HAP-1 (cell line): ENCODE measurements at places on chromosomes 11 and 22.
A peak's percentile ranks its signal among the peaks of the same experiment; 100 is the strongest.

GRCh38 chr22:45911601-45912271, 65.2 kb downstream of the WNT7B start:
- no peak for DNase-seq

- no peak for DNase-seq
Observed at GRCh38 chr11:64339286-64339685, 718 bp upstream of the CCDC88B start.

DNA sequence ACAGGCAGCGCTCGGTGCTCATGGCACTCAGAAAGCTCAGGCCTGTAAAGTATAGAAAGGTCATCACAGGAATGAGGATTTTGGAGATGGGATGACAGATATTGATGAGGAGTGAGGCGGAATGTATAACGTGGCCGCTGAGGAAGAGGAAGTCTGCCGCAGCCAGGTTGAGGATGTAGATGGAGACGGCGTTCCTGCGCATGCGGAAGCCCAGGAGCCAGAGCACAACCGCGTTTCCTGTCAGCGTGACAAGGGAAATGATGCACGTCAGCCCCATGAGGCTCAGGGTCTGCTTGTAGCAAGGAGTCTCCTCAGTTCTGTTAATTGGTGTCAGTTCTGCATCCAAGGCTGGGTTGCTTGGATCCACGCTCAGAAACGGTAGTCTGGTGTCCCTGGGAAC, 33.1 kb upstream of the MRGPRX1 start:
- no peak for DNase-seq

- DNase-seq = no peak
Observed at GRCh38 chr22:20550851-20551744, 43.7 kb downstream of the MED15 start.

DNA sequence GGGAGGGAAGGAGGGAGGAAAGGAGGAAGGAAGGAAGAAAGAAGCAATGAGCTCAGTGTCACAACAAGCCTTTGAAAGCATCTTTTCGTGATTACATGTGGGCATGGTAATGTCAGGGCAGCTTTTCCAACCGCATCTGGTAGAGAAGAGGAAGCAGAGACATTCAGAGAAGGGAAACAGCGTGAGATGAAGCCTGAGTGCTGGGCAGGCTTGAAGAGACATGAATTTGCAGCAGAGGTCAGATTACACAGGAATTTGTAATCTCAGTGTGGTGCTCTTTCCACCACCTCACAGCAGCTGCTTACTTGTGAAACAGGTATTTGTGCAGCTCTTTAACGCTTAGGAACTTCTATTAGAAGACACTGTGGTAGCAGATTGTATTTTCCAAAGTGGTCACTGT, 289.5 kb upstream of the C11orf87 start:
- DNase-seq = no peak

GRCh38 chr11:69576069-69576782, 64.7 kb upstream of the CCND1 start:
- DNase-seq = no peak

DNA sequence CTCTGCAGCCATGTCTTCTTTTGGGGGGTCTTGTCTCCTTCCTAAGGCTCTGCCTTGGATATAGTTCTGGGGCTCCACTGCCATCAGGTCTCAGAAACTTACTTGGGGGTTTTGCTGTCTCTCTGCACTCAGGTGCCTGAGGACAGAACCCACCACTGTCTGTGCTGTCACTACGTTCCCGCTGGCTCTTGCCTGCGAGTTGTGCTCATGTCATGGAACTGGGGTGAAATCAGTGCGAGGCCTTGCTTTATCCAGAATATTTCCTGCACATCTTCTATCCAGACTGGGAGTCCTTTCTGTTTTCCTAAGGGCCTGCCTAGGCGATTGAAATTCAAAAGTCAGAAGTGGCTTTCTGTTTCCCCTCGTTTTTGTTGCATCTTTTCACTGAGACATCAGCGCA, 6.6 kb upstream of the USP2 start:
- DNase-seq = no peak

GRCh38 chr11:35911013-35911412, 32.8 kb upstream of the LDLRAD3 start:
- no peak for DNase-seq

GRCh38 chr11:45483416-45483815, 182.0 kb downstream of the CHST1 start:
- no peak for DNase-seq

DNA sequence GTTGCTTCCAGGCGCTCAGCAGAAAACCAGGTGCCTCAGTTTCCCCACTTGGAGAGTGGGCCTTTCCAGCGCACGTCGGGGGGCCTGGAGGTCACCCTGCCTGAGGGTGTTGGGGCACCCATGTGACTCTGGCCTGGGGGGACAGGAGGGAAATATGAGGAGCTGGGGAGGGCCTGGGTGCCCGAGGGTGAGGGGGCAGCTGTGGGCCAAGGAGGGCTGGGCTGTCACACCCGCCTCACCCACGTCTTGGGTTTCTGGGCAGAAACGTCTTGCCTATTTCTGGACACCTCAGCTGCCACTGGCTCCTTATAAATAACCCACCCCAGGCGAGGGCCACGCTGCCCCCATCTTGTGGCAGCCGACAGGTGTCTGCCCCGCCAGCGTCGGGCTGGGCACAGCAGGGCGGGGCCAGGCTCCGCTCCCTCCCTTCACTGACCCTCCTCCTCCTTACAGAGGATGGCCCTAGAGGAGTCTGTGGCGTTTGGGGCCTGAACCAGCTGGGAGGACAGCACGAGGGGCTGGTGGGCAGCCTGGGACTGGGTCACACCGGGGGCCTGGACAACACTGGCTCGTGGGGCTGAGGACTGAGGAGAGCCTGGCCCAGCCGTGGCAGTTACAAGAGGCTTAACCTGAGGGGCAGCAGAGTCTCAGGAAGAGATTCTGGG, 1.5 kb downstream of the TNNT3 start:
- DNase-seq = no peak

- DNase-seq = no peak
Observed at GRCh38 chr11:67538306-67538705, 15.1 kb upstream of the CABP2 start.

DNA sequence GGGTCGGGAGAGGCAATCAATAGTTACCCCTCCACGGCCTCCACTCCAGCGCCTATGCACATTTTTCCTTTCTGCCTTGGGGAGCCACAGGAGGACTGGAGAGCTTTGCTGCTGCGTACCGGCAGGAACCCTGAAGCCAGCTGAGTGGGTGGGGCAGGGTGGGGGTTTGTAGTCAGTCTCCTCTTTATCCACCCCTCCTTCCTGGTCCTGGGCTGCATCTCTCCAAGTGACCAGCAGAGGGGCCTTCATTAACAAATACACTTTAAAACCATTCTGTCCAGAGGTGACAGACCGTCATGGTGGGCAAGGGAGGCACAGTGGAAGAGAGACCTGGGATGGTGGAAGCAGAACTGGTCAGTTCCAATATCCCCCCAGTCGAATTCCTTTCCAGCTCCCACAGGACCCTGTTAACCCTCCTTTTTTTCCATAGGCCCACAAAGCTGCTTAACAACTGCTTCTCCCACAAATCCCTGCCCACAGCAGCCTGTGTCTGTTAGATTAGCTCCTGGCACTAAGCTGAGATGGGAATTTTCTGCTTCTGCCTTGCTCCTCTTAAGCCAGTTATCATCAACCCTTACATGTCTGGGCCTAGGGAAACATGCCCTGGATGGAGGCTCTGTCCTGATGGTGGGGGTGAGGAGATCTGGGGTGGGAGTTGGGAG, 3.9 kb upstream of the ABCG4 start:
- peak; percentile 87 for DNase-seq

DNA sequence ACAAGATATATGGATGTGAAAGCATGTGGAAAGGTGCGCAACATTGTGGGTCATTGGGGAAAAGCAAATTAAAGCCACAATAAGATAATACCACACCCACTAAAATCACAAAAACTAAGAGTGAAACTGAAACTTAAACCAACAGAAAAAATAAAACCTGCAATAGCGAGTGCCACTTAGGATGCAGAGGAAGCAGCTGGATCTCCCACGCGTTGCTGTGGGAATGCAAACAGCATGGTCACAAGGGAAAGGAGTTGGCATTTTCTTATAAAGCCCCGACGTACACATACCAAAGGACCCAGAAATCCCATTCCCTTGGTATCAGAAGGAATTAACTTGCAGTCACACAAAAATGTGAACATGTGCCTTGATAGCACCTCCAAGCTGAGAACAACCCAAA, 712.0 kb downstream of the TBC1D22A start:
- DNase-seq = no peak

- DNase-seq = no peak
Observed at GRCh38 chr11:103609117-103610066, 427.0 kb upstream of the DDI1 start.

DNA sequence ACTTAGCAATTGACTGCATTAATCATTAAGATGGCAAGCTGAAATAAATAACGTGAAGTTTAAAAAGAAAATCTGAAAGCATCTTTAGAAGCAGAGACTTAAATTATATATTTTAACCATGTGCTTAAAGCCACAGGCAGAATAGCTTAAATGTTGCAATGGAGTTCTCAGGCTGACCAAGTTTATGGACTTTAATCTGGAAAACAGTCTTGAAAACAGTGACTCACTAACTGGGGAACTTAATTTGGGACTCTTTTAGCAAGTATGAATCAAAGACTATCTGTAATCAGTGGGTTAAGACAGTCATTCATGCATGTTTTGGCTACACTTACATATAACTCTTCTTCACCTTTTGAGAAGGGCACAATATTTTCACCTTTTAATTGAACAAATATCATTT, 12.6 kb upstream of the GLYATL1 start:
- no peak for DNase-seq

DNA sequence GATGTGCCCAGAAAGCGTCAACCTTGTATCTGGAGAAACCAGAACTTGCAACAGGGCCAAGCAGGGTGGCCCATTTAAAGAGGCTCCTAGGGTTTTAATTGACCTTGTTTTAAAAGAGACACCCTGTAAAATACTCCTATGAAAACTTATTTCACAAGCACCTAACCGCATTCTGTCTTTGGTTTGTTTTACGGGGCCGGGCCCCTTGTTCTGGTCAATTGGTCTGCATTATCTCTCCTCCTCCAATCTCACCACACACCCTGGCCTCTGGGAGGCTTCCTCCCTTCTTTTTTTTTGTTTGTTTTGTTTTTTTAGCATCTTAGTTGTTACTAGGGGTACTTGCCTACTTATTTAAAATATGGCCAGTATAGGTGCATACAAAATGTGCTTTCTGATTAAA, 4.7 kb downstream of the EHF start:
- DNase-seq = no peak

DNA sequence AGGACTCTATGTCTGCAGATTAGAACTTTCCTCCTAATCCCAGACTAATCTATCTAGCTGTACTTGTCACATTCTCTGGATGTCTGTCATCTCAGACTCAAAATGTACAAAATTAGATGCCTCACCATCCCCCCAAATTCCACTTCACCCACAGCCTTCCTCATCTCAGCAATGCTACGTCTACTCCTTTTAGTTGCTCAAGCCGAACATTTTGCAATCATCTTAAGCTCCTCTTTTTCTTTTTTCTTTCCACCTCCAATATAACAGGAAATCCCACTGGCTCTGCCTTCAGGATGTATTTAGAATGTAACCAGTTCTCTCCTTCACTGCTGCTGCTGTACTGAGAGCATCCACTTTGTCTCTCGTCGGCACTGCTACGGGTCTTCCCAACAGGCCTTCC, 1091.8 kb downstream of the TBC1D22A start:
- no peak for DNase-seq

GRCh38 chr22:43152003-43152356, 621 bp downstream of the TSPO start:
- DNase-seq = no peak

DNA sequence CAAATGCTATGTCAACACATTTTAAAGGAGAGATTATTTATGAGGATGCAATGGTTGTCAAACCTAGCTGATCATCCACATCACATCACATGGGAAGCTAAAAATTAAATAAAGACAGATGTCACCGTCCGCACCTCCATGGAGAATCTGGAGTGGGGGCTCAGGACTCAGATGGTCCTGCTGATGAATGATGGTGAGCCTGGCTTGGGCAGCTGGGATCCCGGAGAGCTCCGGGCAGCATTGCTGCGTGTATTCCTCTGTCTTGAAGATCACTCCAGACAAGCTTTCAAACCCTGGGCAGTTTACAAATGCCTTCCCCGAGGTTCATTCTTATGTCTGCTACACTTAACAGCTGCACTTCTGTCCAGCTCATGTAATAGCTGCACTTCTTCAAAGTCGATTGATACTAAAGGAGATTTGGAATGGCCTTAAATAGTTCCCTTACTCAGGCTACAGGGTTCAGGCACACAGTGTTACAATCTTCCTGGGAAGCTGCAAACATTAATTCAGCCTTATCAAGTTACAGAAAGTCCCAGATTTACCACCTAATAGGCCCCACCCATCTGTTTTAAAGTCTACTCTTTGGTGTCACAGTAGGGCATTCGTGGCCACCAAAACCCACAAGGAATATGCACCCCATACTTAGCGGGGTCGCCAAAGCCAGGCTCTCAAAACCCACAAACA, 34.7 kb upstream of the CSNK2A3 start:
- no peak for DNase-seq

GRCh38 chr22:28435982-28436381, 243.7 kb downstream of the TTC28 start:
- no peak for DNase-seq

GRCh38 chr11:68508425-68508824, 47.9 kb downstream of the PPP6R3 start:
- no peak for DNase-seq

- DNase-seq = peak; percentile 75
Observed at GRCh38 chr22:35231585-35232084, 25.7 kb upstream of the HMGXB4 start.

DNA sequence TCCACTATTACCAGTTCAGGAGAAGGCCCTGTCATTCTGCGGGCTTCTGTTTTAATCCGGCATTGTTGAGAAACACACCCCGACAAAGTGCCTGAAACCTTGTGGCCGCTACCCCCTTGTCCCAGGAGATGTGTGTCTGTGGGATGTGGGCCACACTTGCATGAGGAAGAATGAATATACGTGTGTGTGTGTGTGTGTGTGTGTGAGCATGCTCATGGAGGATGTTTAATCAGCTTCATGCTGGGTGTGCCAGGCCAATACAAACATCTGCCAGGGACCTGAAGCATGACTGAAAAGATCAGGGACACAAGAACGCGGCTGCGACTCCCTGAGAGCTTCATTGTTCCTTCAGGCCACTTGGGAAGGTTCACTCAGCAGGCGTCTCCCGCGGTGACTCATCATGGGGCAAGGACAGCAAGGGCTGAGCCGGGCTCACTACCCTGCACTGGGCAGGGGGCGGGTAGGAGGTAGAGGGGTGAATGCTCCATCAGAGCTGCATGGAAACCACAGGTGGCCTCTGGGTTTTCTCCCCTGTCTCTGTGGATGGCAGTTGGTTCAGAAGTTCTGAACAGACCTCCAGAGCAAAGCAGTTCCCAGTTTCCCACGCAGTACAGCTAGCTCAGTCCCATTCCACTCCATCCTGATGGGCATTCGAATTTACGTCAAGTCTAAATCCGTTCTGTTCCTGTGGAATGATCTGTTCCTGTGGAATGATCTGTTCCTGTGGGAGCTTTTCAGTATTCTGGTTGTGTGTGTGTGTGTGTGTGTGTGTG, 7.0 kb upstream of the MALAT1 start:
- peak; percentile 79 for DNase-seq

- DNase-seq = no peak
Observed at GRCh38 chr11:44532809-44533208, 32.7 kb upstream of the CD82 start.
